Fibroblast of villous mesenchyme (primary cell): ENCODE measurements at places on chromosomes 12 and 14. TPM values are rescaled to one million over a fixed set of nuclear protein-coding genes. Genes with fewer than 3 reads are reported as not detected.

MAP1LC3B2 gene
- total RNA-seq: 0.32 and 0.43 TPM in 2 replicates

GPR84 gene
- not detected in 2 replicates for total RNA-seq

VCPKMT gene
- 6.4 and 7.8 TPM in 2 replicates for total RNA-seq

- DNase-seq: no peak
Observed at GRCh38 chr12:16086942-16087341, 175.8 kb downstream of the DERA start.

DNA sequence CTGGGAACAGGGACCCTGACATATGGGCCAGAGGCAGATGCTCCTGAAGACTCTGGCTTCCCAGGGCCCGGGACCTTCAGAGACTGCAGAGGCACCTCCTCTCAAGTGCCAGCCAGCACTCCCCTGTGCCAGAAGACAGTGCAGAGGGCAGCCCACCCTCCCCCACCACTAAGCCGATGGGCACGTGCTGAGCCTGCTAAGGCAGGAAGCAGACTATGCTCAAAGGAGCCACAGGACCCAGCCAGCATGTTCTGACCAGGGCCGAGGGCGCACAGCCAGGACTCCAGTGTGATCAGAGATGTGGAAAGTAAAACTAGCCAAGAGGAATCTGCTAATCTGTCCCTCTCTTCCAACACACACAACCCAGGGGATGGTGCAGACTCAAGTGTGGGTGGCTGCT lies 29.8 kb downstream of the DIO3 start:
- no peak for DNase-seq

ATL1 gene
- total RNA-seq: 2.6 and 6.9 TPM in 2 replicates

AICDA gene
- total RNA-seq: not detected in 2 replicates

- DNase-seq: peak; percentile 19
Observed at GRCh38 chr14:94485944-94486841, 10.2 kb upstream of the SERPINA9 start.

CLEC12A gene
- total RNA-seq: not detected in 2 replicates

DNA sequence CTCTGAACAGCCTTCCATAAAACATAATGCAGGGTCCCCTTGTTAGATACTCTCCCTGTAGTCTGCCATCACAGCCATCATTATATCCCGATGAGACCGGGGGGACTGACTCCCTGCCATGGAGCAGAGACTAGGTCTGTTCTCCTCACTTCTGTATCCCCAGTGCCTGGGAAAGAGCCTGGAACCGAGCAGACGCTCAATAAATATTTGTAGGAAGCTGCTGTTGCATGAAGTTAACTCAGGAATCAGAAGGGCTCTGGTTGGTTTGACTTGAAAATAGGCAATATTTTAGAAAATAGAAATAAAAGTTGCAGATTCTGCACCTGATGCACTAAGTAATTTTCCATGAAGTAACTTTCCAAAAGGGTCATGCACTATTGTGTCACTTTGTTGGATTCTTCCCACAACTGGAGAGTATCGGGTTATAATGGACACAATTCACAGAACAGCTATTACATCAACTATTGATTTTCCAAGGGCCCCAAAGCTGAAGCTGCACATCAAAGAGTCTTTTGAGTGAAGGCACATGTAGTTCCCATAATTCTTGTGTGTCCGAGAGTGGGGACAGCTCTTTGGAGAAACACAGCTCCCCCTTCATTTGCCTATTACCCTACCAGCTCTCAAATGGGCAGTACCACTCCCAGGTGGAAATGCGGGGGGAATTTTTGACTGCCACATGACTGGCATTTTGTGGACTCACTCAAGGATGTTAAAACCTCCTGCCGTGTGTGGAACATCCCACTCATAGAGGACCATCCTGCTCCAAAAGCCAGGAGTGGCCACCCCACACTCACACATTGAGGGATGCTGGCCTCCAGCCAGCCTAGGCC lies 18.8 kb downstream of the CLMN start:
- DNase-seq: no peak

GRCh38 chr12:122457627-122458026 lies 35.2 kb upstream of the CLIP1 start:
- no peak for DNase-seq

DNA sequence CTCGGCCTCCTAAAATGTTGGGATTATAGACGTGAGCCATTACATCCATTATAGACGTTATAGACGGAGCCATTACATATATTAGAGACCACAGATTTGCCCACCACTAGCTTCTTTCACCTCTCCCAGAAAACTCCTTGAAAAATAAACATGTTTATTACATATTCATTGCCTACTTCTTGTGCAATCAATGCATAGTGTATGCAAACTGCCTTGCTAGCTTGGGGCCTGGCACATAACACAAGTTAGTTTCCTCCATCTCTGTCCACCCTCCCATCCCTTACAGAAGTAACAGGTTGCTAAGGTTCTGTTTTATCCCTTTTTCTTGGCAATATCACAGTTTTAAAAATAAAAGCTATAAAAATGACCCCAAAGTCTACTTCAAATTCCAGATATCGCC lies 66.4 kb upstream of the KRR1 start:
- no peak for DNase-seq

GRCh38 chr12:16588812-16589211 lies 17.1 kb downstream of the LMO3 start:
- DNase-seq: no peak

RFLNA gene
- total RNA-seq: 1.9 and 5.6 TPM in 2 replicates

PLEKHA5 gene
- total RNA-seq: 31.6 and 37.1 TPM in 2 replicates

- no peak for DNase-seq
Observed at GRCh38 chr12:46217541-46218321, 51.1 kb downstream of the SLC38A1 start.

DNA sequence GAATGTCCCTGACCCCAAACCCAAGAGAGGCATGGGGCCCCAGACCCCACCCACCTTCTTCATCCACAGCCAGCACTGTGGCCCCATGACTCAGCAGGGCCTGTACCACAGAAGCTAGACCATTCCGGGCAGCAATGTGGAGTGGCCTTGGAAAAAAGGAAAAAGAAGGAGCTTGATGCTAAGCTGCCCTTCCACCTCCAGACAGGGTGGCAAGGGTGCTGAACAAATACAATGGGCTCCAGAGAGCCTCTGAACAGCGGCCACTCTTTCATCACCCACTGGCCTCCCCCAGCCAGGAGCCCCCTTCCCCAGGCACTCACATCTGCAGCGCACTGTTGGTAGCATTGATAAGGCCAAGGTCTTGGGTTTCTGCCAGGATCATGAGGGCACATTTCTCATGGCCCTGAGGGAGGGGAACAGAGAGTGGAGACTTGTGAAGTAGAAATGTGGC lies 13.9 kb downstream of the SLC39A5 start:
- no peak for DNase-seq

SCNN1A gene
- total RNA-seq: under 0.01 and 0.32 TPM in 2 replicates

IL22 gene
- total RNA-seq: not detected in 2 replicates

GRCh38 chr12:105723494-105723893 lies 393.0 kb downstream of the C12orf75 start:
- no peak for DNase-seq

- no peak for DNase-seq
Observed at GRCh38 chr14:50822501-50823042, 8.4 kb downstream of the NIN start.

- DNase-seq: peak; percentile 79
Observed at GRCh38 chr12:31732926-31733548, 4.2 kb upstream of the AMN1 start.

GRCh38 chr12:24081606-24082005 lies 132.1 kb upstream of the SOX5 start:
- DNase-seq: no peak

GRCh38 chr12:27618836-27619235 lies 77.4 kb upstream of the REP15 start:
- peak; percentile 33 for DNase-seq
